ENCODE measurements at places on chromosomes 4 and X. TPM values are rescaled to one million over a fixed set of nuclear protein-coding genes. Genes with fewer than 3 reads are reported as not detected.
A peak's percentile ranks its signal among the peaks of the same experiment; 100 is the strongest.

- no peak for DNase-seq
Measured at GRCh38 chr4:112517067-112517634, 1.2 kb upstream of the NEUROG2 start.

- no peak for DNase-seq
Measured at GRCh38 chr4:148926276-148927260, 484.4 kb upstream of the NR3C2 start.

- DNase-seq: no peak
Measured at GRCh38 chr4:109407027-109407737, 26.4 kb upstream of the SEC24B start.

Gene UCP1
- total RNA-seq: not detected

DNA sequence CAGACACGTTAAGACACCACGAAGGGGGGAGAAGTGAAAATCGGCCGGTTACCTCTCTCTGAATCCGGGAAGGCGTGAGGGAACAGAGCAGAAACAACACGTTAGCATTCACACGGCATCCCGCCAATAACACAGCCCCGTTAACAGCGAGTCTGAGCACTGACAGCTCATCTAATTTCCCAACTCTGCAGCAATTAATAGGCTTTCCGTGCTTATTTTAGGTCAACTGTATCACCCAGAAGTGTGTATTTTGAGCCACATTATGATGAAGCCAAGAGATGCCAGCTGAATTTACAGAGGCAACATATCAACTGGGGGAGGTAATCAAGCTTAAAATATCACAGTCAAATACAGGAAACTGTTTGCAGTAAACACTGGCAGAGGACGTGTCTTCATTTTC lies 92.6 kb downstream of the NSUN7 start:
- no peak for DNase-seq

Gene MAGEC1
- not detected for total RNA-seq

DNA sequence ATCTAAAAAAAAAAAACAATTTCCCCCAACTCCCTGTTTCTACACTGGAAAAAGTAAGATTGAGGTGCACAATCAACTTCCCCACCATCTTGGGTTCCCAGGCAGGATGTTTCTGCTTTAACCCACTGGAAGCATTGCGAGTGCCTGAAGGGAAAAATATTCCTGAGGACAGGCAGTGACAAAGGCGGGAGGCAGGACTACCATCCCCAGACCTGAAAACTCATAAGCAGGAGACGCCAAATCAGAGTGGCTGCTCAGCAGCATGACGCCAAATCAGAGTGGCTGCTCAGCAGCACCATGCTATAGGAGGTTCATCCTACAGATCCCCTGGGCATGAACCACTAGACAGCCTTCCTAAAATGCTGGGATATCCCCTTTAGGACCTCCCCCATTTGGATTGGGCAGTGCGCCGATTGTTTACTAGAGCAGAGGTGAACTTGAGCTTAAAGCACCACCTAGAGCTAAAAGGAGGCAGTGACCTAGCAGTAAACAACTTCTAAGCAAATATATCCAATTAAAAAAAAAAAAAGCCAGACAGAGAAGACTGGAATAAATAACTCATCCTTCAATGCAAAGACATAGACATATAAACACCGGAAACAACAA lies 35.0 kb upstream of the GK start:
- DNase-seq: no peak

- no peak for DNase-seq
Measured at GRCh38 chr4:94338681-94339351, 3.8 kb downstream of the HPGDS start.

DNA sequence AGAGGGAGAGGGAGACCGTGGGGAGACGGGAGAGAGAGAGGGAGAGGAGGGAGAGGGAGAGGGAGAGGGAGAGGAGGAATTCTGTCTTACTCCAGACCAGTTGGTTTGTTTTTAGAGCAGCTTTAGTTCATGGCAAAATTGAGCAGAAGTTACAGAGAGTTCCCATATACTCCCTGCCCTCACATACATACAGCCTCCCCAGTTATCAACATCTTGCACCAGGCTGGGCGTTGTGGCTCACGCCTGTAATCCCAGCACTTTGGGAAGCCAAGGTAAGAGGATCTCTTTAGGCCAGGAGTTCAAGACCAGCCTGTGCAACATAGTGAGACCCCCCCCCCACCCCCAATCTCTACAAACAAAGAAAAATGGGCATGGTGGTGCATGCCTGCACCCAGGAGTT lies 79.8 kb upstream of the OGT start:
- DNase-seq: no peak

Gene MAGEC2
- not detected for total RNA-seq

Gene NAA11
- total RNA-seq: not detected

- no peak for DNase-seq
Measured at GRCh38 chrX:41695426-41695825, 6.7 kb downstream of the GPR34 start.

Gene PNMA3
- not detected for total RNA-seq

DNA sequence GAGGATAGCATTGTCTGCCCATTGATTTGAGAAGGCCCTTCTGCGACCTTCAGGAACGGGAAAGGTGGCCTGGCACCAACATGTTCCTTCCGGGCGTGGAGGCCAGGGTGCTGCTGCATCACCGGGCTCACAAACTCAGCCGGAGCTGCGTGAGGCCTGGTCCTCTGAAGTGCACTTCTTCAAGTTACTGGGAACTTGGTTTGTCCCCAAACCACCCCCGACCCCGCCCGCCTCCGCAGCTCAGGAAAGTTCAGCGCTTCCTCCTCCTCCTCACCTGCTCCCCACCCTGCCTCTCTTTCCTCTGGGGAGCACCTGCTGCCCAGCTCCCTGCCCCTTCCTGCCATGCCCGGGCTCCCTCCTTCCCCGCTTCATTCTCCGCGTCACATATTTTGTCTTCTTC lies 116.0 kb upstream of the LRPAP1 start:
- DNase-seq: no peak

Gene FGF16
- 8.8 TPM for total RNA-seq

Gene CRMP1
- not detected for total RNA-seq

GRCh38 chrX:136910565-136911035 lies 30.1 kb upstream of the RBMX start:
- no peak for DNase-seq

Gene NCAPG
- 0.90 TPM for total RNA-seq

Gene LRIT3
- total RNA-seq: 0.21 TPM

DNA sequence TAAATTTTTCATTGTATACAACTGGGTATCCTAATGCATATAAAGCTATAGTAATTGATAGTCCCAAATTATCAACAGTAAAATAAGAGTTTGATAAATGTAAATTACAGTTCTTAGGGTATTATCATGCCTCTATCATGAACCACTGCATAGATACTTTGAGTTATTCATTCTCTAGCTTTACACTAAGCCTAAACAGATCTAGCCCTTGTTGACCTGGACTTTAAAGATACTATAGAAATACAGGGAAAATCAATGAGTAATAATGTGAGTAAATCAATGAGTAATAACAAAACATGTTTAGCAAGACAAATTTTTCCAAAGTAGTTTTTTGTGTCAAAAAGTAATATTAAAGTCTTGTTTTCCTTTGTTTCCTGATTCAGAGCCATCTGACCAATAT lies 228.4 kb downstream of the SCFD2 start:
- DNase-seq: no peak

- no peak for DNase-seq
Measured at GRCh38 chr4:70533211-70533610, 14.8 kb downstream of the AMTN start.

DNA sequence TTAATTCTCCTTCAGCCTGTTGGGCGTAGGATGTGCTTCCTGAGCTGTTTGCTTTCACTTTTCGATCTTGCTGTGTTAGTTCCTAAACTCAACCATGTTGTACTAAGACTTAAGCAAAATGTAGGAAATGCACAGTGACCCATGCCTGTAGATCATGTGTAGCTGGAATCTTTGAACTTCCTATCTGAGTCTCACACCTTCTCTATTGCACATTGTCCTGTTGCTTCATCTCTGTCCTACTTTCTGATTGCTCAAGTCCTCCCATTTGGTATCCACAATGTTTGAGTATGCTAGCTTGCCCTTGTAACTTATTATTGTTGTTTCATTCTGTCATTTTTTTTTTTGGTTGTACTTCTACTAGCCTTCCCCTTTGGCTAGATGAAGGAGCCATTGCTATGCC lies 239.6 kb downstream of the PPP1R2C start:
- DNase-seq: no peak

Gene MAGEE1
- total RNA-seq: 4.2 TPM

DNA sequence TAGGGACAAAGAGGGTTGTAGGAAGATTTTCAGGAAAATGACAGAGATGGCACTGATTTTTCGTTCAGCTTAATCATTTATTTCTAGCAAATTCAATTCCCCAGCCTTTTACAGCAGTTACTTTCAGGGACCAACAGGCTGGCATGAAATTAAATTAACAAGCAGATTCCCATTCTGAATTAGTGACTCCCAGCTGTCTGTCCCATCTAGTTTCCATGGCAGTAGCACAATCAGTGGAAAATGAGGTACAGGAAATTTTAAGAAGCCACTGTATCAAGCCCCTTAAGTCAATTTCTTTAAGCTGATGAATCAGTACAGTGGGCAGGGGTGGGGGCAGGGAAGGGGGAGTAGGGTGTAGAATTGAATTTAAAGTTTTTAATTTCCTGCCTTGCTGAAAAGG lies 121.1 kb upstream of the TEX13C start:
- no peak for DNase-seq

- DNase-seq: peak; percentile 19
Measured at GRCh38 chr4:169269916-169270809, 593 bp downstream of the SH3RF1 start.

Gene UGT2A1
- total RNA-seq: not detected

Measured in tibial nerve (tissue), 4 donors.